ENCODE measurements at places on chromosomes 2 and 18. TPM values are rescaled to one million over a fixed set of nuclear protein-coding genes. Genes with fewer than 3 reads are reported as not detected.

Gene IL1RL2
- total RNA-seq: 0.07 TPM

Gene ADRA2B
- 0.09 TPM for total RNA-seq

Gene ATP6V1C2
- 0.25 TPM for total RNA-seq

Gene FEV
- total RNA-seq: not detected

All from A549 treated with Mapracorat at 1 μM for 4 hours (cell line).